ENCODE measurements at places on chromosomes 1 and 21.

DNA sequence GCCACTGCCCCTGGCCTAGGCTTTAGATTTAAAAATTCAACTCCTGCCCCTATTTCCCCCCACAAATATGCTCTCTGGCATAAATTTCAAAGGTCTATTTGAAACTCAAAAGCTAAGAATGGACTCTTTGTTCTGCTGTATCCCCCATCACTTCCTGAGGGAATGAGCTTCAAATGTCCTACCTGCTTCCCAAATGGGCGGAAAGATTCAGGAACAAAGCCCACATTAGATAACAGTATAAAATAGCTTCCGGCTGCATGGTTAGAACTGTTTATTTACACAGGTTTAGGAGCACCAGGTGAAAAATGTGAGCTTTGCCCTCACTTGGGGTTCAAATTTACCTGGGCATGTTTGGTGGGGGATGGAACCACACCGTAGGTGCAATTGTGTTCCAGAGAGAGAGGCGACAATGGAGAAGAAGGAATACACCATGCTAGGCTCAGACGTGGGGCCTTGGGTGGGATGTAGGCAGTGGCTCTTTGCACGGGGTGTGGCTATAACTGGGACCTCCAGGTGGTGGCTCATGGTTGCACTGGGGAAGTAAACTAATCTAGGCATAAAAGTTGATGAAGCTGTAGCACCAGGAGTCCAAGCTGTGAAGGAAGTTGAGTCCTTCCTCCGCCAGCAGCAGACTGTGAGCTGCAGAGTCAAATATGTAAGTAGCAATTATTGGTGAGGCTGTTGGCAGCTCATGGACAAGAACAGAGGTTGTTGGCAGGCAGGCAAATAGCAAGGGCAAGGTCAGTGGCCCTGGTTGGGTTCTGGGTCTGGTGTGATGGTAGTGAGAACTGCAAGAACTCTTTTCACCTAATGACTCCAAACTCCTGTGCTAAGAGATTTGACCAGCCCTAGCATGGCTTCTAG, 41.5 kb upstream of the SRSF10 start:
- no peak for DNase-seq

DNA sequence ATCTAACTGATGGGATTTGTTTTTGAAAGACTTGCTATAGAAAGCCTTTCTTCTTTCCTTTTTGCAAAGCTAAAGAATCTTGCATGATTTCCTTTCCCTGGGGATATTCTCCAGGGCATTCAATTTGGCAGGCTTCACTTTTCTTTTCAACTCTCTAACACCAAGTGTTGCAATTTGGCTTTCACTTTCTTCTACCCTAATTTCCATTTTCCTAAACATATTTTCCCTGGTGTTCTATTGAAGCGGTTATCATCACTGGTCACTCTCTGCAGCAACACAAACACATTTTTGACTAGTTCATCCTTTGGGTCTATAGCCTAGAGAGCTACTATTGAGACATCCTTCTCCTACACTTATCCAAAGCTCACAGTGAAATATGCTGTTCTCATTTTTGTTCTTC, 424.5 kb downstream of the NEGR1 start:
- DNase-seq, result no peak

GRCh38 chr1:100883963-100884362, 10.7 kb downstream of the EXTL2 start:
- peak; percentile 26 for DNase-seq

DNA sequence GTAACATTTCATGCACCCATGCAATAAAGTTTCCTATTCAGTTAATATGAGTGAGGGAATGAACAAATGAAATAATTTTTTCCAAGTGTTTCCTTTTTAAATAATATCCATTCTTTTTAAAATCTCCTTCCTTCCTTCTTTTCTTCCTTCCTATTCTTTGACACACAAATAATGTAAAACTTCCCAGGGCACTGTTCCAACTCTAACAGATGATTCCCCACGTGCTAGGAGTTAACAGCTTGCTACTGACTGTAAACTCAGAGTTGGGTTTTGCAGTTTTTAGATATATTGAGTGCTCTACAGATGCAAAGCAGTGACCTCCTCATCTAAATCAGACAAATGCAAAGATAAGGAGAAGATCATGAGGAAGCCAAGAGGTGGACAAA, 54.0 kb upstream of the POU2F1 start:
- no peak for DNase-seq
